ENCODE measurements at places on chromosomes 12 and 14.

DNA sequence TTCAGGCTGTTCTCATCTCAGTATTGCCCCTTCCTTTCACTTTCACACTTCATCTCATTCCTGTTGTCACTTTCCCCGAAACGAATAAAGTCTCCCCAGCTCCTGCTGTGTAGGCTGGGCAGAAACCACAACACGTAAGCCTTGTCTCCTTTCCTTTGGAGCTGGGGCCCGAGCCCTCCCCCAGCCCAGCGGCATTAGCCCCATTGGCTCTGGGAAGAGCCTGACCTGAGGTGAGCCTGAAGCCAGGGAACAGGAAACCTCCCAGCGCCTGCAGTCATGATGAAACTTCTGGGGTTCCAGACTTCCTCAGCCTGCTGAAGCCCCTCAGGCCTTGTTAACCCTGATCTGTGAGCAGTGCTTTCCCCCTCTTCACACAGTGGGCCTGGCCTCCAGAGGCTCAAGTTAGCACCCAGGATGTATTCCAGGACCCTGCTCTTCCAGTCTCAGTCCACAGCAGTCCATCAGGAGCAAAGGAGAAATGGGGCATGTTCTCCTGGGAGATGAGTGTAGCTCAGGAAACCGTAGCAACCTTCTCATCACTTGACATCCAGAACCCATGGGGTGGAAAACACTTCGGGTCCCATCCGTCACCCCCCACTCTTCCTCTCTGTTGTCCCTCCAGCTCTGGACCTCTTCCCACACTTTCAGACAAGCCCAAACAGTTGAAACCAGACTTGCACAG is 21.8 kb downstream of the VASH1 start:
- DNase-seq = no peak

DNA sequence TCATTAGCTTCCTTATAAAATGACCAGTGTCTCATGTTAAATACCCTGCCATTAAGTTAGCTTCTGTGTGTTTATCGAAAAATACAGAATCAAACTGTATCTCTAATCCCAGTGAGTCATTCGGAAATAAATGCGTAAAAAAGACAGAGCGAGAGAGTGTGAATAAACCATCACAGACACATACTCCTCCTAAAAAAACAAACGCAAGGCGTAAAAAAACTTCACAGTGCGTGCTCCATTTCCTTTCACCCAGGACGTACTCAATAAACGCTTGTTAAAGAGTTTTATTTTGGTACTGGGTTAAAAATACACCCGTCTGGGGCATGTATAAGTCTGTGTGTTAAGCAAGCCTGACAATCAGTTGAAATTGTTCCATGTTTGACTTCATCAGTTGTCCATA is 58.8 kb upstream of the ISM2 start:
- no peak for DNase-seq

DNA sequence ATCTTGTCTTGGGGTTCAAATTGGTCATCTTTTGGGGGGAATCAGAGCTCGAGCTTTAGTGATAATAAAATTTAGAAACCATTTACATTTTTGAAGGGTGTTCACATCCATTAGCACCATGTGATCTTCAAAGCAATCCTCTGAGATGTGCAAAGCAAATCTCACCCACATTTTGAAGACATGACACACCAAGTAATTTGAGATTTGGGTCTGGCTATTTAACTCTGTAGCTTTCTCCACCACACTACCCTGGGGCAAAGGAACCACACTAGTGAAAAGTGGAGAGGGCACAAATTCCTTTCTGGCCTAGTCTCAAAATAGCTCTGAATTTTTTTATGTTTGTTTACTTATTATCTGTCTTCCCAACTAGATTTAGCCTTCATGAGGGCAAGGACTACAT is 46.6 kb upstream of the TMEM233 start:
- no peak for DNase-seq

- DNase-seq = no peak
These were observed 345.2 kb upstream of the CCDC196 start for GRCh38 chr14:66140963-66141362.

DNA sequence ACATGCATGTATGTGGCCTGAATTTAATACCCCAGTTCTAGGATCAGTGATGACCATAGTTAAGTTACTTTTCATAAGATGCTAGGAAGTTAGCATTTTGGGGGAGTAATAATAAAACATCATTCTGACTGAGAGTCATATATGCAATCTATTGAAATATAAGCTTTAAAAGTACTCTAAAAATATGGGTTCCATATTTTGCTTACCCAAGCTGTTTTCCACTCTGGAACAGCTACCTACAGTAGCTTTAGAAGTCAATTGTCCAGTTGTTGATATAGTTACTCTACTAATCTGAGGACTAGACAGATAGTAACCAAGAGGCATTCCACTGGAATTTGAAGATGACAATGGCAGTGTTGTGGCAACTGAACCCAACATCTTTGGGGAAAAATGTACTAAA is 4.0 kb downstream of the LMNTD1 start:
- DNase-seq = no peak

- peak; percentile 60 for DNase-seq
These were observed 74.6 kb downstream of the GLRX5 start for GRCh38 chr14:95609398-95609990.

GRCh38 chr12:130880411-130880885 is 8.6 kb downstream of the RAN start:
- no peak for DNase-seq

GRCh38 chr14:31122098-31122611 is 85.4 kb downstream of the HECTD1 start:
- DNase-seq = no peak

- DNase-seq = no peak
These were observed 127.3 kb upstream of the PWP1 start for GRCh38 chr12:107558141-107558815.

GRCh38 chr14:51140856-51141255 is 46.0 kb upstream of the TRIM9 start:
- DNase-seq = no peak

- no peak for DNase-seq
These were observed 28.6 kb upstream of the HSP90B1 start for GRCh38 chr12:103901518-103902173.

DNA sequence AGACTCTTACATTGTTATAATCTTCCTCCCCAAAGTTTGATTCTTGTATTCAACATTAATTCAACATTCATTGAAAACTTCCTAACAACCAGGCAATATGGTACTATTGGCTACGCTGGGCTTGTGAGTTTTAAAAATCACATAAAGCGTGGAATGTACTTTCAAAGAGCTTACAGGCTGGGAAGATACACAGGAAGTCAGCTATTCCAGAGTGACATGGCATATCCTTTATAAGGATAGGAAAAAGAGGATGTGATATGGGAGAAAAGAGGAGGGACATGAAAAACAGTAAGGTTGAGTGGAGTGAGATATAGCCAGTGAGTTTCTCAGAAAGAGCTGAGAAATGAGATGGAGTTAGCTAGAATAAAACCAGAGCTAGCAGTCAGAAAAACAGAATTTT is 103.6 kb upstream of the ATF7IP start:
- no peak for DNase-seq

DNA sequence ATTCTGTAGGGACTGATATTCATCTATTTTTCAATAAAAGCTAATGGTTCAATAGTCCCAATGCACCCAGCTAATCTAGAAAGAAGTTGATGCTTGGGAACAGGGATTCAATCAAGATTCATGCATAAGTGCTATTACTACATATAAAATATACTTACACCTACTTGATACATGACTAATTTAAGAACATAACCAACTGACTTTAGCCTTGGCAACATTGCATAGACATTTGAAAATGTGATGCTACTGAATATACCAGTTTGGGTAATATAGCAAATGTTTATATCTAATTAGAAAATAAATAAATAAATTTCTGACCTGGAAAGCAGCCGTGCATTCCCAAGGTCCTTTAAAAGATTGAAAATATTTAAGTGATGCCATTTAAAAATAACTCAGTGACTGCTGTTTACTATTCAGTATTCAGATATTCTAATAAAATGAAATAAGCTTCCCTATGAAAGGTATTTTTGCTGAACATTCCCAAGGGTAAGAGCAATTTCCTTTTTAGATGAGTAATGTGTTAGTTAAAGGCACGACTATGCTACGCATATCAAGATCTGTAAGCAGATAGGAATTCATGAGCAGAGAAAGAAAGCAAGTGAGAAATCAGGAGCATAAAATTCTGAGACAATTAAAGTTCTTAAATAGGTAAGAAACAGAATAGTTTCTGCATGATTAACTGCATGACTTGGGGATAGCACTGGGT is 160.6 kb upstream of the SYT1 start:
- no peak for DNase-seq

GRCh38 chr12:109732321-109733305 is 19.0 kb downstream of the FAM222A start:
- DNase-seq = no peak

GRCh38 chr12:1213205-1213604 is 222.2 kb downstream of the ERC1 start:
- DNase-seq = no peak

DNA sequence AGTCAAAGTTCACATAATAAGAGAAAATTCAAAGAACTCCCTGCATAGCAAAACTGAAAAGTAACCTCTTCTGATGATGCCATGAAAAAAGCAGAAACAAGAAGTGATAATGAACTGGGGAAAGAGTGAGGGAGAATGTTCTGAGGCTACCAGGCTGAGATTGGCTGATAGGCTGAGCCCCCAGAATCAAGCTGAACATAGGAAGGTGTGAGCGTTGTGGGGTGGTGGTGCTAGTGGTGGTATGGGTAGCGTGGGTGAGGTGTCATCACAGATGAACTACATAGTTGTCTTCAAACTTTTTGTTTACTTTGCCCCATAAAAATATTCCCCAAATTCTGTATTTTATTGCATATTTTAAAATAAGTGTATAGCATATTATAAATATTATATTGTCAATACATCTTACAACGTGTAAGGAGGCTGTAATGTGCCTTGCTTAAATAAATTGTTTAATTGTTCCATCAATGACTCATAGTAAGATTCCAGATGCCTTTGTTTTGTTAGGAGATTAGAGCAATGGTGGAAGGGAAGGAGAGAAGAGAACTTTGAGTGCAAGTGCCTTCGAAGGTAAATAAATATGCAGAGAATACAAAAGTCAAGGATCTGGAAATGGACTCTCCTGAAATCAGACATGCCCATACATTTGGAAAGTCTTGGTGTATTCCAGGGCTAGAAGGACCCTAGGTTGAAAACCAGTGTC is 15.8 kb upstream of the CFAP54 start:
- no peak for DNase-seq

GRCh38 chr14:68199554-68200151 is 380.1 kb downstream of the RAD51B start:
- no peak for DNase-seq

- DNase-seq = no peak
These were observed 104.7 kb downstream of the ST8SIA1 start for GRCh38 chr12:22229652-22230279.

DNA sequence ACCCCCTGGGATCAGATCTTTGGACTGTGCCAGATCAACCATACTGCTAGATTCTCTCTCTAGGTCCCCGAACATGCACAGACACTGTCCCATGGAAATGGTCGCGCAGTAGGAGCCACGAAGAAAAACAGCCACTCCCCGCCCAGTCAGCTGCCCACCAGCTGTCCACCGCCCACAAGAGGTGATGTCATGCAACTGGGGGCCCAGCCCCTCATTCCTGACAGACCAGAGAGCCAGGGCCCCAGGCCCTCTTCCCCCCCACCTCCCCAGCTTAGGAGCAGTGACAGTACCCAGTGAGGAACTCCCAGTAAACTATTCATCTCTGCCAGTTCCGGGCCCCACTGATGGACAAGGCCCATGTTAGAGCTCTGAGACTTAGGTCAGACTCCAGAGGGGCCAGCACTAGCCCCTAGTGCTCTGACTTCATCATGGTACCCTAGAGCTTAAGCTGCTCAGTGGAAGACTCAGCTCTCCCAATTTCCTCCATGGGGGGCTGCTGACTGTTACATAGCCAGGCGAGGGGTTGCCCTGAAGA is 3.7 kb upstream of the TAMALIN start:
- no peak for DNase-seq

DNA sequence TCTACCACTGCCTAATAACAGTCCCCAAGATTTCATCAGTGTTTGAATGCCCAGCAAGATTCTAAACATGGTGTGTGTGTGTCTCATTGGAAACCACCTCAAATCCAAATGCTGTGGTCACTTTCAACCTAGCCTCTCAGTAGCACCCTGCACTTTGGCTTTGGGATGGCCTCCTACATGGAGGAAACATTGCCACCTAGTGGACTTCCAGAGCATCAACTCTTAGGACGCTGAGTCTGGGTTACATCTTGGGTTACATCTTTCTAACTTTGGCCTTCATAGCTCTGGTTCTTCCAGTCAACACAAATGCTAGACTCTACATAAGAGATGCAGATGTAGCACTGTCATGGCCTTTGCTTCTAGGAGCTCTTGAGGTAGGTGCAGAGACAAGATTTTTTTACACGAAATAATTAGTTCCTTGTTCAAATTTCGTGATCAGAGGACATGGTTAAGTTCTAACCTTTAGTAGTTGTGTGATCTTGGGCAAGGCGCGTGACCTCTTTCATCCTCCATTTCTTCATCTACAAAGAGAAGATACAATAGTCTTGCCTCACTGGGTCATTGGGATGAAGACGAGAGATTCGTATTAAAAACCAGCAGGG is 113.5 kb upstream of the VASH1 start:
- peak; percentile 73 for DNase-seq

DNA sequence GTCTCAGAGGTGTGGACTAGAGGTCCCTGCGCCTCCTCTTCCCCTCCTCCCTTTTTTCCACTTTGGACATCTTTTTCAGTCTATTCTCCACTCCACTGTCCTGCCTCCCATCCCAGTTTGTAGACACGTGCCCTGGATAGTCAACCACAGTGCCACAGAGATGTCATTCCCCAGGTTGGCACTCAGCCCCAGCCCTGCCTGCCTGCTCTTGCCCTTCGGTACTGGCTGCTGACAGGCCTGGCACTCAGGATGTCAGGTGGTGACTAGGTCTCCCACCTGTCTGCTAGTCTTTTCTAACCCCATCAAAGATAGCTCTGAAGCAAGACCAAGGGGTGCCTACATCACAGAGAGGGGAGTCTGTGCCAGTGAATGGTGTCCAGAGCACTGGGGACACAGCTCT is 15.8 kb downstream of the KRT71 start:
- no peak for DNase-seq

GRCh38 chr14:56112781-56113180 is 5.4 kb upstream of the PELI2 start:
- no peak for DNase-seq

DNA sequence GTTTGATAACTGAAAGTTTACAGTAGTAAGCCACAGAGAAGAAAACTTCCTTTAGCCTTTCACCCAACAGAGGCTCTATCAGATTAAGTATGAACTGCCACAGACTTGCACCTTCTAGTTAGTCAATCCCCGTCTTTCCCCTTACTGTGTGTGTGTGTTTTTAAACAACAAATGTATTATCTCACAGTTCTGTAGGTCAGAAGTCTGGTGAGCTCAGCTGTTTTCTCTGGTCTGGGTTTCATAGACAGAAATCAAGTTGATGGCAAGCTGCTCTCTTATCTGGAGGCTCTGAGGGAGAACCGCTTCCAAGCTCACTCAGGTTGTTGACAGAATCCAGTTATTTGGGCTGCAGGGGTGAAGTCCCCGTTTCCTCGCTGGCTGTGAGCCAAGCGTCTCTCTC is 320.5 kb downstream of the PRKD1 start:
- no peak for DNase-seq

DNA sequence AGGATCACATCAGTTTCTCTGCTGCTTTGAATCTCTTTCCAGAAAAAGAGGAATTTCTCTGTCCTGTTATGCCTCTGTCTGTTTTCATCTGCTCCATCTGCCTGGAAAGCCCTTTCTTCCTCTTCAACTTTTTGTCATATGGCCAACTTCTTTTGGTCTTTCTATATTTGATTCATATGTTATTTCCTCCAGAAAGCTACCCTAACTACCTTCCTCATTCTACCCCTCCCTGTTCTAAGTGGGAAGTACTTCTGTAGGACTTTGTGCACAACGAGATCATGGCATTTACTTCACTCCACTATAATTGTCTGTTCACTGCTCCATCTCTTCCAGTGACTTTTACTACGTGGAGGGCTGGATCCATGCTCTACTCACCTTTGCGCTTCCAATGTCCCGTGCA is 5.9 kb downstream of the CLEC4D start:
- DNase-seq = no peak
